ENCODE measurements at places on chromosomes 13 and 19. TPM values are rescaled to one million over a fixed set of nuclear protein-coding genes. Genes with fewer than 3 reads are reported as not detected.

Gene RPS15
- total RNA-seq = 354 TPM

Gene KIR2DL1
- total RNA-seq = not detected

Gene ZNF723
- not detected for total RNA-seq

Gene INTS6
- 20.4 TPM for total RNA-seq

Measured in skeletal muscle tissue (tissue), 5 donors.